Hippocampal formation (tissue), 2 donors: ENCODE measurements at places on chromosomes 1 and 21.

DNA sequence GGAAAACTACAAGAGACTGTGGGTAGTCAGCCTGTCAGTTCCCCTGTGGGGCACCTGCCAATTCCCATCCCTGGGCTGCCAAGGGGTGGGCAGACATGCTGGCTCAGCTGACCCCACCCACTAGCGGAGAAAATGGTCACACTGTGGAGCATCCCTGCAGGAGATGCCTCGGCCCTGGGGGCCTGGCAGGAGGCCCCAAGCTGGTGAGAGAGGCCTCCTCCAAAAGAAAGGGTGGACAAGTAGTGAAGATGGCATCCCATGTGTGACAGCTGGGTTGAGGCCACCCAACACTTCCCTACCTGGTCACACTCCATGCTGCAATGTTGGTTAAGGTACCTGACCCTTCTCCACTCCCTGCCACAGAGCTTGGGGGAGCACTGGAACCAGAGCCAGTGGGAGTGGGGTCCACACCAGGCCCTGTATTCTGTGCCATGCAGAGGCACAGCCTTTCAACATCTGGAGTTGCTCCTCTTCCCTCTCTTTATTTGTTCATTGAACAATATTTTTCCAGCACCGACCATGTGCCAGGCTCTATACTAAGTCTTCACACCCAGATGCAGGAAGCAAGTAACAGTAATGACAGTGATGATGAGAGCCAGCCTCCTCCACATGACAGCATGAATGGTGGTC, 59.5 kb downstream of the KLHDC7A start:
- DNase-seq: no peak

GRCh38 chr21:33961061-33961460, 45.5 kb upstream of the ATP5PO start:
- no peak for DNase-seq

DNA sequence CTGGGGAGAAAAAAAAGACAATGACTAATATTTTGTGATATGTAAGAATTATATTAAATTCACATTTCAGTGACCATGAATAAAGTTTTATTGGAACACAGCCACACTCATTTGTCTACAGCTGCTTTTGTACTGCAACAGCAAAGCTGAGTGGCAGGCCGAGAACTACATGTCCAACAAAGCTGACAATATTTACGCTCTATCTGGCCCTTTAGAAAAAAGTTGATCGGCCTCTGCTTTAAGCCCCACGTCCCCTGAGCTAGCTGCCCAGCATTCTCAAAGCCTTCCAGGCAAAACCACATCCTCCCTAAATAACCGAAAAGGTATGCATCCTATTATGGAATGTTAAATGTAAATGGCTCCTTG, 8.6 kb downstream of the SLC2A1 start:
- no peak for DNase-seq

GRCh38 chr1:3217181-3217641, 148.2 kb downstream of the PRDM16 start:
- no peak for DNase-seq

DNA sequence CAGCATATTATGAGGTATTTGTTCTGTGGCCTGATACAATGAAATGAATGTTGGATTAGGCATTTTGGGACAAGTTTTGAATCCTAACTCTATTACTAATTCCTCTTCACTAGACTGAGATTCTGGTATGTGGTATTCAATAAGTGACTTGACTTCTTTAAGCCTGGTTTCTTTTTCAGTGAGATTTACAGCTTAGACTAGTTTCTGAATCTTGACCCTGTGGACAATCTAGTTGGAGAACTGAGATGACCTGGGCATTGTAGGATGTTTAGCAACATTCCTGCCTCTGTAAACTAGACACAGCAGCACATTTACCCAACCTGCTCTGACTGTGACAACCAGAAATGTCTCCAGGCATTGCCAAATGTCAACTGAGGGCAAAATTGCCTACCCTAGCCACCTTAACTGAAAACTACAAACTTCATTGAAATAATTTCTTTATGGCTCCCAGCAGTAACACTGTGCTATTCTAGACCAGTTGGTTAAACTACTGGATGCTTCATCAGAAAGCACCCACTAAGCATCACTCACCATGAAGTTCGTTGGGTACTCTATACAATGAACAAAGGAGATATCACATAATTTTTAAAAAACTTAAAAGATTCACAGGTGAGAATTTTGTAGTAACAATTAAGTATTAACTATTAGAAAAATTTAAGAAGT, 16.8 kb downstream of the PTPRC start:
- DNase-seq: no peak

DNA sequence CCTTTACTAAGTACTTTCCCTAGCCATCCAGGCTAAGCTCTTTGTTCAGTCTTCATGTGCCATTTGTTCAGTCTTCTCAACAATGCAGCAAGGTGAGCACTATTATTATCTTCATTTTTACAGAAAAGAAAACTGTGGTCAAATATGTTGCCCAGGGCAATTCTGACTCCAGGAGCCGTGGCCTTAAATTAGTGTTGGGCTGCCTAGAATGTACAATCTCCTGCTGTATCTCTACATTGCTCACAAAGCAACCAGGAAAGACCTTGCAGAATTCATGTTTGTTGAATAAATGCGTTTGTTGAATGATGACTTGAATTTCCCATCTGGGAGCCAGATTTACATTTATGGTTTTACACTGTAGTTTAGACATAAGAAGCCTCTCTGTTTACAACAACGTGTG, 14.2 kb downstream of the CD101 start:
- no peak for DNase-seq

DNA sequence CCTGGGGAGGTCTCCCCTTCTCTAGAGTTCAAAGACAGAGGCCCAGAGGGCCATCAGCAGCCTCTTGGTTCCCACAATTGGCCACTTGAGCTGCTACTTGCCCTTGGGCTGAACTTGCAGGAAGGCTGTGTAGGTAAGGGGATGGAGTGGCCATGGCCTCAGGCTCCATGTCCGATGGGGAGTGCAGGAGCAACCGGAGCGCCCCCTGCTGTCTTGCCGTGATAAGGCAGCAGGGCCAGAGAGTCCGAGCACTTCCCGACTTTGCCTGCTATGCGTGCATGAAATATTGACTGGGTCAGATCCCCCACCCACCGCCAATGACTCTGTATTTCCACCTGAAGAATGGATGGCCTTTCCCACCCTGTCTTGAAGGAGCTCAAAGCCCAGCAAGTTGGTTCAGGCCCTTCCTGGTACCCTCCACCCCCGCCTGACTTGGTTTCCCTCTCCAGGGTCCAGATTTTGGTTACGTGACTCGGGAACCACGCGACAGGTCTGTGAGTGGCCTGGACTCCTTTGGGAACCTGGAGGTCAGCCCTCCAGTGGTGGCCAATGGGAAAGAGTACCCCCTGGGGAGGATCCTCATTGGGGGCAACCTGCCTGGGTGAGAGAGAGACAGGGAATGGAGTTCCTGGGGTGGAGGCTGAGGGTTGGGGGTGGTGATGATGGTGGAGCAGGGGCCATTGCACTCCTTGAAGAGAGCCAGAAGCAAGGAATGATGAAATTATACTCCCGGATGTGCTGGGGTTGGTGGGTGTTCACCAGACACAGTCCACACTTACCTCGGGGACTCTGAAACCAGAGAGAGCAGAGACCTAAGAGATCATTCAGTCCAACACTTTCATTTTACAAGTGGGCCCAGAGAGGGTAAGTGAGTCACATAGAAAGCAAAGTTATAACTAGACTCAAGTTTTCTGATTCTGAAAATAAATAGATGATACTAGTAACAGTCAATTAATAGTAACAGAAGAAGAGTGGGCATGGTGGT, 25.6 kb downstream of the PADI3 start:
- DNase-seq: no peak
